NCI-H460 (cell line): ENCODE measurements at places on chromosomes 2 and 18.

DNA sequence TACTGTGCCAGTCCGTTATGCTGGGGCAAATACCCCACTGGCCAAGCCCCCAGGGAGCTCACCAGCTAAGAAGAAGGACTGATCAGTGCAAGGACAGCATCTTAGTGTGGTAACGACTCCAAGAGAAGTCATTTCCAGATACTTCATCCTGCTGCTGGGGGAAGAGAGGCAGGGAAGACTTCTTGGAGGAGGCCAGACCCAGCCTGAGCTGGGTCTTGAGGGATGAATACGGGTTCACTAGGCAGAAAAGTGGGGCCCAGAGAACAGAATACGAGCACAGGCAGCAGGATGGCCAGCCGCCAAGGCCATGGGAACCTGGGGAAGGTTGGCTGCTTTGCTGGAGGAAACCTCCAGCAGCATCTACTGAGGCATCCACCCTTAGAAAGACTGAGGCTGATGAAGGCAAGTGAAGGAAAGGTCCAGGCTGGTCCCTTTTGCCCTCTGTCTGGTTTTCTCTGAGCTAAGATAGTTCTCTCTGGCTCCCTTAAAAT is 84.1 kb downstream of the GLI2 start:
- no peak for DNase-seq

GRCh38 chr2:36140391-36140790 is 215.2 kb upstream of the CRIM1 start:
- DNase-seq: no peak

DNA sequence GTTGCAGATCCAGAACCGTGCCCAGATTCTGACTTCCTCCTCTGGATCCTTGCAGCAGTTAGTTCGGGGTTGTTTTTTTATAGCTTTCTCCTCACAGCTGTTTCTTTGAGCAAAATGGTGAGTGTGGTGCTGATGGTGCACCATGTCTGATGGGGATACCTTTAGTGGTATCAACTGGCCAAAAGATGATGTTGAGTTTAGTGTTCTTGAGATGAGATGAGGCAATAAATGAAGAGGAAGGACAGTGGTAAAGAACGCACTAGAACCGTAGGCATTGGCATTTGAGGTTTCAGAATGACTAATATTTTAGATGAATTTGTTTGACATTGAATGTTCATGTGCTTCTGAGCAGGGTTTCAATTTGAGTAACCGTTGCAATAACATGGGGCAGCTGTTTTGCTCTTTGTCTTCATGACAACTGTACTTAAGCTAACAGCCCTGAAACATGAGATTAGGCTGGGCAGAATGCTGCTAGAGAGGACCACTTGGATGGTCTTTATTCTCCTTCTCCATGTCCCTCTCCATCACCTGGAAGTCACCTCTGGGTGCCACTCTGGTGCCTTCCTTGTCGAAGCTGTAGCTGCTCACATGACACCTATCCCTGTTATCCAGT is 3.9 kb downstream of the CTLA4 start:
- no peak for DNase-seq

- DNase-seq: no peak
Measured at GRCh38 chr2:128293870-128294455, 24.7 kb downstream of the HS6ST1 start.

GRCh38 chr18:46950064-46950656 is 32.8 kb downstream of the KATNAL2 start:
- no peak for DNase-seq

- DNase-seq: no peak
Measured at GRCh38 chr2:75538521-75539490, 21.9 kb downstream of the EVA1A start.

GRCh38 chr2:62801814-62802523 is 96.5 kb downstream of the EHBP1 start:
- DNase-seq: no peak

DNA sequence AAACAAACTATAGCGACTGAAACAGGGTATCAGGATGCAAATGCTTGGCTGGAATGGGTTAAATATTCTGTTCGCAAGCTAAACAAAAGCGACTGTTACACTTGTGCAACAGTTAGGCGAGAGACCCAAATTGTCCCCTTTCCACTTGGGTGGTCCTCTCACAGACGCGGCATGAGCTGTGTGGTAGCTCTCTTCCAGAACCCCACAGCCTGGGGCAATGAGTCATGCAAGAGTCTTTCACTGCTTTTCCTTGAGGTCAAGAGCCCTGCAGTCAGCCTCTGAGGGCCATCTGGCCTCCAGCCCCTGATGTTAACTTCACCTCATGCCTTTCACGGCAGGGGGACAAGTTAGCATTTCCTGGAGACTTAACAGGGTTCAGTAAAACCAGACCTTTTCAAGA is 25.7 kb downstream of the SULT1C4 start:
- no peak for DNase-seq

- no peak for DNase-seq
Measured at GRCh38 chr18:10971717-10972116, 177.7 kb downstream of the PIEZO2 start.

DNA sequence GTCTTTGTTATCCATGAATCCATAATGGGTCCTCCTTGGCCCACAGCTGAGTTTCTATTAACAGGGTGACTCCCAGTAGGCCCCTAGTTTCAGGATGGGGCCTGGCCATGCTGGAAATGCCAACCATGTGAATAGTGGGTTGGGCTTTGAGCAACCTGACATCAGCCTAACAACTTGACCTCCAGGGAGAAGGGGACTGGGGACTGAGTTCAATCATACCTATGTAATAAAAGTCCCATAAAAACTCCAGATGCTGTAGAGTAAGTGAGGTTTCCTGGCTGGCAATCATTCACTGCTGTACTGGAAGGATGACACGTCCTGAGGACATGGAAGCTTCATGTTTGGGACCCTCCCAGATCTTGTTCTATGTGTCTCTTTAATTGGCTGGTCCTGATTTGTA is 7.9 kb downstream of the REV1 start:
- DNase-seq: no peak

DNA sequence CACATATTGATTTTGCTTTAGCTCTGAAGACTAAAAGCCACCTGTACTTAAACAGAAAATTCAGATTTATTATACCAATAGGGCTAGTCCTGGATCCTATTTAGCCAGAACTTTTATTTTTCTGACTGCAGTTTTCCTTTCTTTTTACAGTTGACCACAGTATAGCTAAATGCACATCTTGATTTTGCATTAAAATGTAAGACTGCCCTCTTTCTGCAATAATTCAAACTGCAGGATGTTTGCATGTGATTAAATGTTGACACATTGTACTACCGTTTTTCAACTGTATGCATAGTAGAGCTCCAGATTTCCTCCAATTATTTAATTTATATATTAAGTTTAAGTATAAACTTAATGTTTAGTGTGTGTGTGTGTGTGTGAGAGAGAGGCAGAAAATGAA is 1262.9 kb downstream of the SUCLG1 start:
- peak; percentile 26 for DNase-seq

GRCh38 chr2:147846412-147847081 is 1.7 kb downstream of the ACVR2A start:
- no peak for DNase-seq

GRCh38 chr18:74518456-74519295 is 15.6 kb upstream of the CNDP1 start:
- DNase-seq: no peak

GRCh38 chr2:221347471-221347870 is 224.6 kb downstream of the EPHA4 start:
- DNase-seq: peak; percentile 5

- no peak for DNase-seq
Measured at GRCh38 chr2:26968001-26968400, 2.4 kb upstream of the MAPRE3 start.

GRCh38 chr2:1931003-1931914 is 186.9 kb upstream of the PXDN start:
- DNase-seq: no peak

DNA sequence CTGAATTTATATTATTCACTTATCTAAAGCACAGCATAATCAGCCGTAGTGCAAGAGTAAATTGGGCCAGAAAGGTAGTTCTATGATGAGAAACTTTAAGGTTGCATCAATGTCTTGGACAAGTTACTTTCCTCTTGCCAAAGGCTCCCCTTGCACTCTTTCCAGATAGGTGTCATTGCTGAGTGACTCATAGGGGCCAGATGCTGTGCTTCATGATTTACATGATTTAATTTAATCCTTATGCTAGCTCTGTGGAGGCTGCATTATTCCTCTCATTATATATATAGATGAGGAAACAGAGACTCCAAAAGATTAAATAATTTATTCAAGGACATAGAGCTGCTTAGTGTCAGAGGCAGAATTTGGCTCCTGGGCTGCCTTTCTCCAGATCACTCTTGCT is 5.0 kb downstream of the CFAP221 start:
- no peak for DNase-seq

DNA sequence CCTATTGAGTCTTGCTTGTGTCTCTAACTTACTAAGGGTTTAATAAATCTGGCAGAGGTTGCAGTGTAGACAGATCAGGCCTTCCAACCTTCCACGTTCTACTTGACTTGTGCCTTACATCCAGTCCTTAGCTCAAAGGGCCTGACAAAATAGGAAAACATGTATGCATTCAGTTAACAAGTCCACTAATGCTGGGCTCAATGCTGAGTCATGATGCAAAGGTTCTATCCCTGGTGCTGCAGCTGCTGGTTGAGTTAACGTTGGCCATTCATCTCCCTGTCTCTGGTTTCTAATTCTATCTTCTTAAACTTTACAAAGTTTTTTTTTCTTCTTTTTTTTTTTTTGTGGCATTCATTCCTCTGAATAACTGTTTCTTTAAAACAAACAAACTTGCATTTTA is 46.3 kb upstream of the ITGB6 start:
- DNase-seq: peak; percentile 38

- no peak for DNase-seq
Measured at GRCh38 chr2:27724905-27725701, 46.4 kb upstream of the MRPL33 start.

- DNase-seq: no peak
Measured at GRCh38 chr18:79698668-79699335, 19.2 kb downstream of the CTDP1 start.

DNA sequence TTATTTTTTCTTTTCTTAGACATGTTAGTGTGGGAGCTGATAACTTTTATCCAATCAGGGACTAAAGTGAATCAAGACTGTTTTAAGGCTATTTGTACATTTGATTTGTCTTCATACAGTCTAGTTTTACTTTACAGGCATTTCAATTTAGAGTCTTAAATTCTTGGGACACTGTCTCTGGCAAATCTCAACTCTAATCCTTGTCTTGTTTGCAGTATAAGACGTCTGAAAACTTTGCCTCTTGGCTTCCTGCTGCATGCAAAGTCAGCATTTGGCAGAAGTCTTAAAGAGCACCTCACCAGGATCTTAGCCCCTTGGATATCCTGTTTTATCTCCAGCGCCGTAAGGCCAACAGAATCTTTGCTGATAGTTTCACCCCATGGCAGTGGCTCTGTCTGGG is 30.3 kb downstream of the SPOPL start:
- DNase-seq: no peak

DNA sequence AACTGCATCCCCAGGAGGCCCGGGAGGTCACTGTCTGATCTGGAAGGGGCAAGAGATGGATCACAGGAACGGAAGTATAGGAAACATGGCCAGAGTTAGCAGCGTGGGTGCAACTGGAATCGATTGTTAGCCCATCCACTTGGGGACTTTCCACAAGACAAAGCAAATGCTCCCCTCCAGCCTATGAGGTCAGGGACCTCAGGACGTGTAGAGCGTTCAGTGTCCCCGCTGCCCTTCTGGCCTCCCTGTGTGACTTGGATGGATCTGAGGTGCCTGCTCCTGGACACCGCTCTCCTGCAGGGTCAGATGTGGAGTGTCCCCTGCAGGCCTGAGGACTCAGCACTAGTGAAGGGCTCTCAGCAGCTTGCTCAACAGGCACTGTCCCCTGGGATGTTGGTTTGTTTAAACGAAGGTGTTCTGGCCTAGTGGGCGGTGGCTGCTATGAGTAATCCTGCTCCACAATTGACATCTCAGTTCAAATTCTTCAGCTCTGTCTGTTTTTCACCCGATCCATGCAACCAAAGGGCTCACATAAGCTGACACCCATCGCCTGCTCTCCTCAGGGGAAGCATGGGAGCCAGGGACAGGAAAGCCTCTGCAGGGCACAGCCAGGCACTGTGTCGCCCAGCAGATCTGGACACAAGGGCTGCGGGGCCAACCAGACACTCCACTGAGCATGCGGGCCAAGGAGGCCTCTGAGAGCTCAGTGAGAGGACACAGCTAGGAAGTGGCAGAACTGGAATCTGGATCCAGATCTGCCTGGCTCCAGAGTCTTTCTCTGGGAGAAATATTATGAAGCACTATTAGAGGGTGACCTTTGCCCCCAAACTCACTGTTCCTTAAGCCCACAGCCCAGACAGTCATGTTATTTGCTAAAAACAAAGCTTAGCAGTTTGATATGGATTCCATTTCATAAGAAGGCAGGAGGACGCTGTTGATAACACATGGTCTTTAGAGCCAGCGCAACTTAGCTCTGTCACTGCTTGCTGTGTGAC is 78.5 kb downstream of the RHOB start:
- DNase-seq: peak; percentile 90

GRCh38 chr18:48303883-48304282 is 105.3 kb downstream of the ZBTB7C start:
- DNase-seq: no peak

DNA sequence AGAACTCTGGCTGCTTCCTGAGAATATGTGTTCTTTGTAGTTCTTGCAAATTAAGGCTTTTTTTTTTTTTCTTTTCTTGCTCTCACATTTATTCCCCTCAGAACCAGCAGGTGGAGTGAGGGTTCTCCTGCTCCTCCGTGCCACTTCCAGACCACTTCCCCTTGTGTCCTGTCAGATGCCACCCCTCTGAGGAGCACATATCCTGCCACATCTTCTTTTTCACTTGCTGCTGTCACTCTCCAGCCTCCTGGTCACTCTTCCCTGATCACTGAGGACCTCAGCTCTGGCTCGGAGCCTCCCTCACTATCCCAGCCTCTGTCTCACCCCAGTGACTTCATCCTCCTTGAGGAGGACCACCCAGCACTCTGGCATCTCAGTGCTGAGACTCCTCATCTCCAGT is 100.5 kb downstream of the TACR1 start:
- DNase-seq: peak; percentile 36

DNA sequence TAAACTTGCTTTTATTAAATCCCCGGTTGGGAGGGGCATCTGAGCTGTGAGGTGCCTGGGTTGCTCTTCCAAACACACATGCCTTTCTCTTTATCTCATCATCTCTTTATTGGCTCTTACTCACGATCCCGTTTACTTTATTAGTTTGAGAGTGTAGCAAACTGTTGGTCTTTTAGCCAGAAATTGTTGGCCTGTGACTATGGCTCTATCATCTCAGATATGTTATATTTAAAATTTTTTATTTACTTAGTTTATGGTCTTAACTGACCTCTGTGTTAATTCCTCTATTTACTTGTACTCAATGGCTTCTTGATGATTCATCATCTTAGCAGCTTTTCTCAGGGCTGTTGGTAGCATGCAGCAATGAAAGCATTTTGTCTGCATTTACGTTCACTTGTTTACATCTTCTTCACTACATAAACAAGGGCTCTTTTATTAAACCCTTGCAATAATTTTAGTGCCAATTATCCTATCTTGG is 408.4 kb downstream of the HRH4 start:
- no peak for DNase-seq
